ENCODE measurements at places on chromosomes 2 and 18.

DNA sequence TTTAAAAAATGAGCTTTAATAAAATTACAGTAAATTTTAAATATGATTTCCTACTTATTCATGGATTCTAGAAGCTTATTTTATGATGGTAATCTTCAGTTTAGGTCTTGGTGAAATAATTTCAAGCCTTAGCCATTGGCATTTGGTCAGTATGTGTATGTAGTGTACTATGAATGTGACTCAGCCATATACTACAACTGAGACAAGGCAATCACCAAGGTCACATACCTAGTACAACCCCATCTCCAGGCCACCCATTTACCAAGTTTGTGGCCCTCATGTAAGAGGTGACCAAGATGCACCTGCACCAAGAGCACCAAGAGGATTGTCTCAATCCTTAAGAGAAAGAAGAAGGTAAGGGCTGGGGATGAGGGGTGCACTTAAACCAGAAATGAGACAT, 54.8 kb upstream of the FRZB start:
- DNase-seq: no peak

DNA sequence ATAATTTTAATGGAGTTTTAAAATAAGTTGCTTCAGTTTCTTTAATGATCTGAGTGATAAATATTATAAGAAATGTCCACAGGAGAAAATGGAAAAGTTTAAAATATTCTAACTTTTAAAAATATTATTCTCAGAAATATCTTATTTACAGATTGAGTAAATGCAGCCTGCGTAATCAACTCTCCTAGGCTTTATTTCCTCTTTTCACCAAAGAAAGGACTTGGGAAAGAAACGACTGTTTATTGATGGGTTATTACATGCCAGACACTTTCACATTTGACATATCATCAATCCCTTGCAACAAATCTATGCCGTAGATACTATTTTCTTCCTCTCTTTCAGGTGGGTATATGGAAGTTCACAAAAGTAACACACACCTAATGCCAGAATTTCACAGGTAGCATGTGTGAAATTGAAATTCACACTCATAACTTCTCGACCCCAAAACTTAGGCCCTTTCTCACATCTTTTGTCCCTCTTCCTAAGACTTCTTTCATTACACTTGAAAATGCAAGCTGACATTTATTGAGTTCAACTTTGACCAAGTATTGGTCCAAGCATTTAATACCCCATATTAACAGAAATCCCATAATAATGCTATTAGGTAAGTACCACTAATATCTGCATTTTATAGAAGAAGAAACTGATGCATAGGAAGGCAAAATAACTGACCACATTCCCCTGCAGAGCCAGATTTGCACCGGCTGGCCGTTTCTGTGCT, 49.2 kb downstream of the MYOM1 start:
- DNase-seq: no peak

DNA sequence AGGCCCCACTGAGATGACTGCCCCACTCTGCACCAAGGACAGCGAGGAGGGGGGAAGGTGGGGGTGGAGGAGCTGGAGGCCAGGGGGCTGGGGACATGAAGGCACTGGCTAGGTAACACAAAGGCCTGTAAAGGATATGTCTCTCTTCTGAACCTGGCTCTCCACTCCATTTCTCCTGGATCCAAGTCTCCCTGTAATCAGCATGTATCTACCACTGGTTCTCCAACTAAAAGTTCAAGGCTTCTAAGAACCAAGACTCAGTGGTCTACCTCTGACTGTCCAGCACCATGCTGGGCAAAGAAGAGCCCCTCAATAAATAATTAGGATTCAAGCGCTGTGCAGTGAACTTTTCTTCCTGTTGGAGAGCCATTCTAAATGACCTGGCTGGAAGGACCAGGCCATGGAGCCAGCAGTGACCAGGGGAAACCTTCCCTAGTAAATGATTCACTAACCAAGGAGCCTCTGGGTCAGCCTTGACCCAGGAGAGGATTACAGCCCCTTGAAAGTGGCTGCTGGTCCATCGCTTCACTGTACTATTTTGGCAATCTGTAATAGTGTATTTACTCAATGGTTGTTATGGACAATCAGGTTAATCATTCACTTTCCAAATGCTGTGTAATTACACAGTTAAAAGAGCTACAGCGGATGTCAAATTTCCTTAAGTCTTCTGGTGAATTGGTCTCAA, 73.2 kb downstream of the BCL11A start:
- DNase-seq: no peak

DNA sequence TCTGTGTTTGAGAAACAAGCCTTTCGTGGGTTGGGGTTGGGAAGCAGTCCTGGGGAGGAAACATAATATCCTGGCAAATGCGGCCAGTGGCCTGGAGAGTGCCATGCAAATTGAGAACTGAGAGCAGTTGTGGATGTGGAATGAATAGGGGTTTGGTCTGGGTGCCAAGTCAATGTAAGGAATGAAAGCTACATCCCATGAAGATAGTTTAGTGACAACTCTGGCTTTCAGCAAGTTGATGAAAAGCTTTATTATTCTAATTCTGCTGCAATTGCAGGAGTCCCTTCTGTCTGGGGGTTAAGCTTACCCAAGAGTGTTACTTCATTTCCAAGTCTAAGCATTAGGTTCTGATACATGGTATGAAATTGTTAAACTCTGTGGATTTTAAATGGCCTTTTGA, 771.6 kb downstream of the DPP10 start:
- DNase-seq: no peak

DNA sequence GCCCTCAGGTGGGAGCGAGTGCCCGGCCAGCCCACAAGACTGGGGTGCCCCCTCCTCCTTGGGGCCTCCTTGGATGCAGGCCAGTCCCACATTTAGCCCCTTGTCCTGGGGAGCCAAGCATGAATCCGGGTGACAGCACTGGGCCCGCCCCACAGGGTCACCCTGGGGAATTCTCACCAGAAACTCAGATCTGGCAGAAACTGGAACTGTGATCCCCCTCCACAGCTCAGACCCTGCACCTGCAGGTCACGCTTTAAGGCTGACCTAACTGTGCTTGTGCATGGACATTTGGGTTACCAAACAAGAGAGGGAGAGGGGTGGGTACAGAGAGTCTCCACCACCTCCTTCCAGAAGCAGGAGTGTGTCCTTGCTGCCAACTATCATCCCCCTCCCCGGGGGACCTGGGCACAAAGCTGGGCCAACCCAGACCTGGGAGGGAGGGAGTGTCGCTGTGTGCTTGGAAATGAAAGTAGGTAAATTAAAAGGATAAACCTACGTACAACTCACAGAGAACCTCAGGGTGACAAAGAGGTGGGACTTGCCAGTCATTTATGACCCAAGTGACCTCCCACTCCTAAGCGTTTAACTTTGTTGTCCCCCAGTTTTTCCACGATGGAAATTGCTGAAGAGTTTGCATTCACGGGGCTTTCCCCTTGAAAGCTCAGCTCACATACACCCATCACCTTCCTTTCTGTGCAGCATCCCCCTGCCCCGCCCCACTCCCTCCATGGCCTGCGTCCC, 9.1 kb downstream of the ITM2C start:
- no peak for DNase-seq

- no peak for DNase-seq
Measured at GRCh38 chr18:43278355-43278754, 1.1 kb upstream of the SYT4 start.

DNA sequence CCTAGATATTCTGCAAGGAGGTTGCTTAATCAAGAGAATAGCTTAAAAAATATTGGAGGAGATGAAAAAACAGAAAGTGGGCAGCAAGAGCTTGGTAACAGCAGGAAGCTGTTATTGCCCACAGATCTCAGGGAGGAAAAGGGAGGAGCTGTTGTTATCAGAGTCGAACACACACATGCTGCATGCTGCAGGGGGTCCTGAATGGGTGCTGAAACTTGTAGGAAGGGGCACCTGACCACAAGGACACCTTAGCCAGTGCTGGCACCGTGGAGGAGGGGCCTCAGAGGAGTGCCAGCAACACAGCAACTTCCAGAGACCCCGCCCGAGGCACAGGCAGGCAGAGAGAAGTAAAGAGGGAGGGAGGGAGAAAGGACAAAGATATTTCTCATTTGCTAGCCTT, 332.9 kb downstream of the SOCS6 start:
- no peak for DNase-seq

- DNase-seq: no peak
Measured at GRCh38 chr2:199684832-199685231, 166.2 kb downstream of the FTCDNL1 start.

GRCh38 chr2:159065891-159066290, 97.5 kb downstream of the TANC1 start:
- DNase-seq: no peak

DNA sequence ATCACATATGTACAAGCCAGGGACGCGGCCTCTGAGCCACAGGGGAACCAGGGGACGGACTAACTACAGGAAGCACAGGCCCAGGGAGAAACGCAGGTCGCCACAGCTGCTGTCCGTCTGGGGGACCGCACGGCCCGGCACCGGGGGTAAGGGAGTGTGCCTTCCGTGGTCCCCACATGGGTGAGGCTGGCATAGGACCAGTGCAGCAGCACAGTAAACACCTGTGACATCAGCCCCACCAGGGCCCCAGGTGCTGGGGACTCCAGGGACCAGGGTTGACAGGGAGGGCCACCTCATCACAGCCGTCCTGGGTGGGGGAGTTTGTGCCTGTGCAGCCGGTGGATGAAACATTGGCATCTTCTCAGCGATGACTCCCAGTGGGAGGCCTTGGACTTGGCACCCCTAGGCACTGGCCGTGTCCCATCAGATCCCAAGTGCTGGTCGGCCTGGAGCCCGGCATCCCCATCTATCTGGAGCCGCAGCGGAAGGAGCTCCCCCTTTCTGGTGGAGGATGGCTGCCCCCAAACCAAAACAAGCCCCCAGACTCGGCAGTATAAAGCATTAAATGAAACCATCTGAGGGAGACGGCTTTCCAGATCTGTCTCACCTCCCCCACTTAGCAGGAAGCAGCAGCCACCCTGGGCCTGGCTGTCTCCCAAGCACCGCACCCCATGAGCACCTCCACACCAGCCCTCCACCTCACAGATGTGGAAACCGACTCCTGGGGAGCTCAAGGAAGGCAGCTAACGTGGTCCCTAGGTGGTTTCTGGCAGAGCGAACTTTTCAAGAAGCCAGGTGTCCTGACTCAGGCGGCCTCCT, 22.5 kb downstream of the AQP12A start:
- DNase-seq: no peak

DNA sequence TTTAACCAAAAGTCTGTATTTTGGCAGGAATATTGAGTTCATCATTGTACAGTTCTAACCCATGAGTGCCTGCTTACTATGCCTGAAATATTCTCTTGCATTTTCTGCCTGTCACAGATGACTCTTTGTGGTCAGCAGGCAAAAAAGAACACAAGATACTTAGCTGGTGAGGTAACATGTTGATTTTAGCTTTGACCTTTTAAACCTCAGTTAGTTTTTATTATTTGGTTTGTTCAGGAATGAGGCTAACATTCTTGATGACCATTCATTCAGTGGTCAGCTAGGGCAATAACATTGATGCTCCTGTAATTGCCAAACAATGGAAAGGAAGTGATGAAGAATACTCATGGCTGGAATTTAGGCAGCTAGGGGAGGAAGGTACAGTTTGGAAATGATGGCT, 491.2 kb downstream of the PIK3C3 start:
- no peak for DNase-seq

GRCh38 chr2:183250061-183250460, 125.8 kb downstream of the NUP35 start:
- DNase-seq: no peak

DNA sequence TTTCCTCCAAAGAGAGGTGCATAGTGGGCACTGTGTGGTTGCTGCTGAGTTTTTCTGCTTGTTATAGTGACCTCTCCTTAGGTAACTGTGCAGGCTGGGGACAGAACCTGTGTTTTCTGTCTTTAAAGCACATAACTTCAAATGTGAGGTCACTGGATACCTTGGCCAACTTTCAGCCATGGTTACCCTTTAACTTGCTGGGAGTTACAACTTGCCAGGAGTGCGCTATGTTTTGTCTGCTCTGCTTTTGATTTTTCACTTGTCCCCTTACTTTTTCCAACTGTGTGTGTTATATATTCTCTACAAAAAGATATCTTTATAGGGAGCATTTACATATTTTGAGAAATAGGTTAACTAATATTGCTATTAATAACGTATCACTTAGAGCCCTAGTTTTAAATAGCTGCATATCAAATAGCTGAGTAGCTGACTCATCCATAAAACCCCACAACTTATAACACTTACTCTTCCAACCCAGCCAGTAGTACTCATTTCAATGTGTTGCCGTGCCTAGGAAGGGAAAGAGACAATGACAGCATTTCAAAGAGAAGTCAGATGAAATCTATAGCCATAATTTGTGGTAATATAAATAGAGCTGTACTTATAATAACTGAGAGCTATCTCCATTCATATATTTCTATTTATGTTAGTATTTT, 51.6 kb downstream of the DPP4 start:
- no peak for DNase-seq

DNA sequence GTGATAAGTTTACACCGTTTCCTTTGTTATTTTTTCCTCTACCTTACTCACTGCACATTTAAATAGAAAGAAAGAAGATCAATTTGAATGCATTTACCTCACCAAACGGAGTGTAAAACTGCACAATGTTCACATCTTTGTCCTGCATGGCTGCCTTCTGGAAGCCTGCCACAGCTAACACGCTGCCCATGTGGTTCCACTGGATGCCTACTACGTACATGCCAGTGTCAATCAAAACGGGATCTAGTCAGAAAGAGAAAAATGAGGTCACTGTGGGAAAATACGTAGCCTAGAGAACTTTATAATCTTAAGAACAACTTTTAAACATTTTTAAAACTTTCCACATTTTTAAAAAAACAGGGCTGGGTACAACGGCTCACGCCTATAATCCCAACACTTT, 16.4 kb downstream of the WDR35 start:
- no peak for DNase-seq

DNA sequence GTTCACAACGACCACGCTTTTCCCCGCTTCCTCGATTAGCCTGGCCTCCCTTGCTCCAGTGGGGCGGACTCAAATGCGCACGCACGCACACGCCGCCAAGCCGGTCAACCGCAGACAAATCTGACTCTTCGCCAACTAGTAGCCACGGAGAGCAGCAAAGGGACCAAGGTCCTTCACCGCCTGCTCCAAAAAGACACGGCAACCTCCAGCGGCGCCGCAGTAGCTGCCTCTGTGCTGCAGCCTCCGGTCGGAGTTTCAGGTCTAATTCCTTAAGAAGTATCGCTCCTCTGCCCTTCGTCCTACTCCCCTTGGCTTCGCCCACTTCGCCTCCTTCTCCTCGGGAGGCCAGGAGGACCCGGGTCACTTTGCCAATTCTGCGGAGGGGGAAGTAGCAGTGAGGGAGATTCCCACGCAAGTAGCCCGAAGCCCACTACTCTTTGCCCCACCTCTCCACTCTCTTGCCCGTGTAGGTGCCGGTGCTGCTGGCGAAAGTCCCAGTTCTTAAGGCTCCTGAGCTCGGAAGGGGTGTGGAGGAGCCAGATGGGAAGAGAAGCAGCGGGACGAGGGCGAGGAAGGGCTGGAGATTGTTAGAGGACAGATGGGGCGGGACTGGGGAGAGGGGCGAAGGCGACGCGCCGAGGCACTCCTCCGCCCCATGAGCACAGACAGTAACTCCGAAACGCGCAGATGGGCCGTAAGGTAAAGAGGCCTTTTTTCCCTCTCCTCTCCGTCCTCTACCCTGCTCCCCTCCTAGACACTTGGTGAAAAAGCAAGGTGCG, 615 bp downstream of the AKAIN1 start:
- no peak for DNase-seq

GRCh38 chr2:19255481-19255880, 102.9 kb downstream of the OSR1 start:
- DNase-seq: no peak

Measured in stimulated activated CD8-positive, alpha-beta memory T cell treated with anti-CD3 and anti-CD28 coated beads, Interleukin-4, amount 100 ng/mL, for 1 hour (primary cell).